PC-3 (cell line): ENCODE measurements at places on chromosomes 6 and 20. TPM values are rescaled to one million over a fixed set of nuclear protein-coding genes. Genes with fewer than 3 reads are reported as not detected.

DNA sequence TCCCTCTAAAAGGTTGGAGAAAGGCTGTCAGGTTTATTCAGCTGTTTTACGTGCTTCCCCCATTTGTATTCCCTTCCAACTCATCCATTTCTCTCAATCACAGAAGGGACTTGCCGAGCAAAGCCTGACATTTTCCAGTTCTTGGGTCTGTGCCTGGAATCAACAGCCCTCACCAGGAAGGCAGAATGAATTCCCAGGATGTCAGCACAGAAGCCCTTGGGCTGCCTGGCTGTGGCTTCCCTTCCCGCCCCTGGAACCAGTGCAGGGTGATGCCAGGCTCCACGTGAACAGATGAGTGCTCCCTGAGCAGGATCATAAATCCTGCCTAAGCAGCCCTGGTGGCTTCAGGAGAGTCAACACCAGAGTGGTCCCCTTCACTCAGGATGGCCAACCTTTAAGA lies 86.1 kb upstream of the CD83 start:
- DNase-seq: no peak

- DNase-seq: no peak
Measured at GRCh38 chr20:61708891-61709290, 356.8 kb downstream of the TAF4 start.

DNA sequence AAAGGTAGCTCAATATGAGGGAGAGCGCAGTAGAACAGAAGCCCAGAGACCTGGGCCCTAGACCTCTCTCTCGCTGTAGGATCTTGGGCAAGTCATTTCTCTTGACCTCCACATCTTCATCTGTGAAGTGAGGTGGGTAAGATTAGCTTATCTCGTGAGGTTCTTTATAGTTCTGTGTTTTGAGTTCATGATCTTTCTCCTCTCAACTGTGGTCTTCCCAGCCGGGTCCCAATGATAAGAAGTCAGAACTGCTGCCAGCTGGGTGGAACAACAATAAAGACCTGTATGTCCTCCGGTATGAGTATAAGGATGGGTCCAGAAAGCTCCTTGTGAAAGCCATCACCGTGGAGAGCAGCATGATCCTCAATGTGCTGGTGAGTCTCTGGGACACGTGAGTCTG lies 6.9 kb downstream of the PSMF1 start:
- DNase-seq: no peak

Gene HLA-DRA
- not detected in 2 replicates for total RNA-seq

Gene STK4
- total RNA-seq: 18.6 and 20.6 TPM in 2 replicates

Gene HS3ST5
- total RNA-seq: 0.86 and 1.2 TPM in 2 replicates
